ENCODE measurements at places on chromosomes 13 and 19.

- no peak for DNase-seq
Observed at GRCh38 chr19:1512671-1513498, at the start of gene ADAMTSL5. ADAMTSL5 (minus strand) TSS chr19:1513019; CDS start chr19:1510943, 2,076 bp downstream.

DNA sequence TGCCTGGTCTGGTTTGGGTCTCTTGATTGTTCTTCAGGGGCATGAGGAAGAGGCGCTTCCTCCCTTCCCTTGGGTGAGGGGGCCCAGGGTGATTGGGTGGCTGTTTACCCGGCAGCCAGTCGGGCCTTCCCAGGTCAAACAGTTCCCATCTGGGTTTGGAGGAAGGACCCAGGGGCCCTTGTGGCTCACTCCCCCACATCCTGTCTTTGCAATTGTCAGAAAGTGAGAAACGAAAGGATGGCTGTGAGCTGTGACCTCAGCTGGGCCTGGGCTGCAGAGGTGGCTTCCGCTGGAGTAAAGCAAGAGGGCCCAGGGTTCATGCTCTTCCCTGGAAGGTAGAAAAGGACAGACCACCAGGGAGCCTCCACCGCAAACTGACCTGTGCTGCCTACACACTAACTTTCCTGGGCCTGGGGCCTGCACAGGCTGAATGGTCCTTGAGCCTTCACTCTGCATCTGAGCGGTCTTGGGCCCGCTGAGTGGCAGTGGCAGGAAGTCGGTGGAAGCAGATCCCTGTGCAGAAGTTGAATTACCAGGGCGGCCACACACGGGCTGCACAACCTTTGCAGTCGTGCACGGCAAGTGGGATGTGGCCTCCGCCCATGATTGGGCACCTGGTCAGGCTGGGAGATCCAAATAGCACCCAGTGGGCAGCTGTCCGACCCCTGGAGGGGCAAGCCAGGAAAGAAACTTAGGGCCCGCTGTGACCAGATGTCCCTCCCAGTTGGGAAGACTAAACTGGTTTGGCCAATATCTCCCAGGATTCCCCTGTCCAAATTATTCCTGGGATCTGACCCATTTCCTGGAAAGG lies 5.3 kb upstream of the CD79A start:
- no peak for DNase-seq

DNA sequence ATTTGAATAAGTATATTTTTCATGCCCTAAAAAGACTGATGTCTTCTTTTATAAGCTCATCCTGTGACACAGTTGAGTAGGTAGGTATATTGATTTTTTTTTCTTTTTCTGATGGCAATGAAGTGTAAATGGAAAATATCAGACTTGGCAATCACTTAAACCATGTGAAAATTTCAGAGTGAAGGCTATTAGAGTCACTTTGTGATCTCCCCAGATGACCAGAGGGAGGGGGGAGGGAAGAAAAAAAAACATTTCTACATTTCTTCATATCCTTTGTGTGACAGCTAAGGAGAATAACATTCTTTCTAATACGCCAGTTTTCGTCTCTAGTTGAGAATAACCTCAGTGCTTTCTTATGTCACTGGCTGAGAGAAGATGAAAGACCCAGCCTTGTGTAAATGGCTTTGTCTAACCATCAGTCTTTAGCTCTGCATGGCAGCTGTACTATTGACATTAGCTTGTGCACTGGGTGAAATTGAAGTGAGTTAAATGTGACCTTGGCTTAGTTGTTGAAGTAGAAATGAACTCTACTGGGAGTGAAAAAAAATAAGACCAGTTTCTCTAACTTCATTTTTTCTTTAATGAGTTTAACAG lies 332.1 kb upstream of the DACH1 start:
- DNase-seq: no peak

DNA sequence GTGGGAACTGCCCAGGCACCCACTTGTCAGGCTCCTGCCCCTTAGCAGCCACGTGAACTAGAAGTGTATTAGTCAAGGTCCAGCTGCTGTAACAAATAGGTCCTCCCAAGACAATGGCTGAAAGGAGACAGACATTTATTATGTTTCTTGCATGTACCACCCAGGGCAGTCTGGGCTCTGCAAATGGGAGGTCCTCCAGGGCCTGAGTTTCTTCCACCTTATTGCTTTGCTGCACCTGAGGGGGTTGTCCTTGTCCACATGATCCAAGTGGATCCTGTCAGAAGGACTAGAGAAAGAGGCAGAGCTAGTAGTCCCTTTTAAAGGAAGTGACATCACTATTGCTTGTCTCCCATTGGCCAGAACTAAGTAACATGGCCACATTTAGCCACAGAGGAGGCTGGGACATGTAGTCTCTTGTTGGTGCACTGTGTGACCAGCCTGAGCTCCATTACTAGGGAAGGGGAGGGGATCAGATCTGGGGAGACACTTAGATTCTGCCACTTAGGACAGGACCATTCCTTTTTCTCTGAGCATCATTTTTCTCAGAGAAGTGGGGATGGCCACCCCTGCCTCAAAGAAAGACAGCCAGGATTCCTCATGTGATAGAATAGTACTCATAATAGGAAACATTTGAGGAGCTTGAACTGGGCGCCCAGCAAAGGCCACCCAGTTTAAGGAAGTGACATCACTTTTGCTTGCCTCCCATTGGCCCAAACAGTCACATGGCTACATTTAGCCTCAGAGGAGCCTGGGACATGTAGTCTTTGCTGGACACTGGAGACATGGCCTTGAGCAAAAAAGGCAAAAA lies 15.1 kb downstream of the CC2D1A start:
- peak; percentile 32 for DNase-seq

DNA sequence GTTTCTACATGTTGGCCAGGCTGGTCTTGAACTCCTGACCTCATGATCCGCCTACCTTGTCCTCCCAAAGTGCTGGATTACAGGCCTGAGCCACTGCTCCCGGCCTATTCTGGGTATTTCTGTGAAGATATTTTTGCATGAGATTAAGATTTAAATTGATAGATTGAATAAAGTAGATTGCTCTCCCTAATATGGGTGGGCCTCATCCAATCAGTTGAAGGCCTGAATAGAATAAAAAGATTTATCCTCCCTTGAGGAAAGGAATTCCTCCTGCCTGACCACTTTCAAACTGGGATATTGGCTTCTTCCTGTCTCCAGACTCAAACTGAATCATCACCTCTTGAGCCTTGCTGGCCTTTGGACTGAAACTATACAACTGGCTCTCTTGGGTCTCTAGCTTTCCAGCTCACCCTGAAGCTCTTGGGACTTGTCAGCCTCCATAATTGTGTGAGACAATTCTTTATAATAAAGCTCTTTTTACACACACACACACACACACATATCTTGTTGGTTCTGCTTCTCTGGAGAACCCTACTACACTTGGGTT lies 36.1 kb upstream of the CXCL17 start:
- no peak for DNase-seq

Data from renal cortical epithelial cell (primary cell).